ENCODE measurements at places on chromosomes 5 and 9. TPM values are rescaled to one million over a fixed set of nuclear protein-coding genes. Genes with fewer than 3 reads are reported as not detected.

PTGES gene
- 0.51 TPM for total RNA-seq

ANKS6 gene
- 12.6 TPM for total RNA-seq

PLAC8L1 gene
- not detected for total RNA-seq

PCDHA9 gene
- total RNA-seq, result under 0.01 TPM

DNA sequence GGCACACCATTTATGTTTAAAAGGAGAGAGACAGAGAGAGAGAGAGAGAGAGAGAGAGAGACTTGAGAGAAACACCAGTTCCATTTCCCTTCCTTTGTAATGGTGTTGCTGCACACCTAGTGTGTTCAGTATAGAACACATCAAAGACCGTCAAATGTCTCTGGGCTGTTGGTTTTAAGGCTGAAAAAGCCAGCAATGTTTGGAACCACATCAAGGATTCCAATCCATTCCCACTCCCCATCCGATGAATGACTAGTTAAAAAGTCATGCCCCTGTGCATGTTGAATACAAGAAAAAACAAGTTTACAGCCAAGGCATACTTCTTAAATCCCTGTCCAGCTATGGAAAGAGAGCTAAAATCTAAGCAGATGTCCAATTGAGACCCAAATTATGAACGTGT, 83.0 kb upstream of the IFNE start:
- no peak for DNase-seq

GRCh38 chr5:38071831-38072694, 186.3 kb upstream of the EGFLAM start:
- no peak for DNase-seq

Data from dermis blood vessel endothelial cell (primary cell).